ENCODE measurements at places on chromosomes 2 and 18.

GRCh38 chr2:208366215-208367127 lies 40.1 kb upstream of the PTH2R start:
- H3K36me3 ChIP-seq, result no peaks in the 10 kb centered on the region
- no peaks in the 10 kb centered on the region for H3K4me1 ChIP-seq
- H3K27me3 ChIP-seq, result no peaks in the 10 kb centered on the region
- H3K27ac ChIP-seq, result no peak overlapping the region

- no peaks in the 10 kb centered on the region for H3K27me3 ChIP-seq
- no peak overlapping the region for H3K4me3 ChIP-seq
- no peak overlapping the region for H3K27ac ChIP-seq
- no peaks in the 10 kb centered on the region for H3K4me1 ChIP-seq
- peaks cover 18% of the 10 kb centered on the region for H3K36me3 ChIP-seq
- DNase-seq, result no peak
These were observed 158.8 kb upstream of the WDSUB1 start for GRCh38 chr2:159445307-159445706.

- no peak within 1 kb of the TSS for H3K27ac ChIP-seq
- no peaks in the 10 kb centered on the region for H3K27me3 ChIP-seq
- DNase-seq, result no peak
- H3K4me3 ChIP-seq, result no peak within 1 kb of the TSS
- no peaks in the 10 kb centered on the region for H3K4me1 ChIP-seq
These were observed at the start of gene TEKT4 for GRCh38 chr2:94871226-94872087. Gene TEKT4 (plus strand): TSS chr2:94871430. CDS start chr2:94871580, 150 bp downstream.

DNA sequence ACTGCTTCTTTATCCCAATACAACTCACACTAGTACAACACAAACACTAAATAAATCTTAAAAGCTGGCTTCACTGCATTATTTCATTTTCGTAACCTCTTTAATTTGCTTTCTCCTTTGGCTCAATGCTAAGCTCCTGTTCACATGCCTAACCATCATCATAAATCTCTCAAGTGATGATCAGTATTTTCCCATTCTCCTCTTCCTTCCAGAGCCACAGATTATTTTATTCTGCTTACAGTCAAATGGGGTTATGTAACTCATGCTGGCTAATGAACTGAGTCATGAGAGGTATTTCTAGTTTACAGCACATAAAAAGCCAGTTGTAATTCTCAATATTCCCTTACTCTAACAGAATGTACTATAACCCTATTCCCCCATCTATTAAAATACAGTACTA lies 350.4 kb upstream of the ZC3H15 start:
- DNase-seq, result no peak
- H3K36me3 ChIP-seq, result no peaks in the 10 kb centered on the region
- H3K27ac ChIP-seq, result no peak overlapping the region
- no peaks in the 10 kb centered on the region for H3K27me3 ChIP-seq
- no peaks in the 10 kb centered on the region for H3K4me1 ChIP-seq
- H3K4me3 ChIP-seq, result no peak overlapping the region

DNA sequence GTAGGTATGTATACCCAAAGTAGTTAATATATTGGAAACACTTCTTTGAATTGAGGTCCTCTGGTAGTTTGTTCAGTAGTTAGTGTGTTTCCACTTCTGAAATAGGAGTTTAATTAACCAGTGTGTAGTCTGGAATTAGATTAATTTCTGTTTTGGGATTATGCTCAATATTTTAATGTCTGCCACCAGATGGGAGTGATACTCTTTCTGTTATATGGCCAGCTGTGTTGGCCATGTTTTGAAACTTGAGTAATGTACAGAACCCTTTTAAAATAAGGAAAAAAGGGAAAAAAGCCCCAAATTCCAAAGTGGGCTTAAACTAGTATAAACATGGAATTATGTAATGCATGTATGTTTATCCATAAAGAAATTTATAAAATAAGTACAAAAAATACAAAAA lies 147.7 kb downstream of the CTNNA2 start:
- H3K36me3 ChIP-seq, result no peaks in the 10 kb centered on the region
- no peaks in the 10 kb centered on the region for H3K27me3 ChIP-seq
- H3K4me1 ChIP-seq, result no peaks in the 10 kb centered on the region

DNA sequence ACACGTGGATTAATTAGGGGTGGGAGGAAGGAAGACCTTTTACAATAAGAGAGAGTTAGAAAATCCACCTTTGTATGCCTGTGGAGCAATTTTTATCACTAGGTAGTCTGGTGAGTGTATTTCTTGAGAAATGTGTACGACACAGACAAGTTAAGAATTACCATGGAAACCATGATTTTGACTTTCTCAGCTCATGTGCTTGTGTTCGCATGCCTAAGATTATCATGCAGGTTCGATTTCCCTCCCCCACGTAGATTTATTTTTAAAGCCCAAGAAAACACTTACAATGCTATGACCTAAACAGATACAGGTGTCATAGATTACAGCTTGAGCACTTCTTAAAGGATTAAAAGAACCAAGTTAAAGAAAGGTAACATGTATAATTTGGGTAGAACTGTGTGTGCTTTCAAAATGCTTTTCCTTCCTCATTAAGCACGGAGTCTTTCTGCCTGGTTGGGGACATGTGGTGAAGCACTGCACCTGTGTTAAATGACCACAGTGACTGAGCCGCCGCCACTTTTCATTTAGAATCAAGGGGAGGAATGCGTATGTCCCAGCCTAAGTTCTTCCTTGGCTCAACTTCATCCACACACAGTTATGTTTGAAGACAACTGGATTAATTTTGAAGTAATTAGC lies 16.6 kb downstream of the SERTAD2 start:
- H3K4me3 ChIP-seq, result no peak overlapping the region
- no peak overlapping the region for H3K27ac ChIP-seq
- no peaks in the 10 kb centered on the region for H3K4me1 ChIP-seq
- no peak for DNase-seq

DNA sequence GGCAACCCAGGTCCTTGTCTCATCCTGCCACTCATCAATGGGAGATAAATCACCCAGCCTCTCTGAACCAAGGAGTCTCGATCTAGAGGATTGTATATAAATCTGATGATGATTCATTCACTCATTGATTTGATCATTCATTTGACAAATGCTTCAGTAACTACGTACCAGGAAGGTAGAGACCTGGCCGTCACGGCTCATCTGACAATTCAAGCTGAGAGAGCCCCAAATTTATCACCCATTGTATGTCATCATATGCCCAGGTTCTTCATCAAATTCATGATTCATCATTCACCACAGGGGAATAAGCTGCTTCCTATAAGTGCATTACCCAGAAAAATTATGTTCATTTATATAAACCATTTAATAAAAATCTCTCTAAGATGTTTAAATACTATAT lies 116.9 kb downstream of the FAM161A start:
- no peak for DNase-seq
- no peak overlapping the region for H3K4me3 ChIP-seq
- no peaks in the 10 kb centered on the region for H3K27me3 ChIP-seq
- no peaks in the 10 kb centered on the region for H3K36me3 ChIP-seq
- H3K27ac ChIP-seq, result no peak overlapping the region

GRCh38 chr18:36350839-36351469 lies 53.4 kb downstream of the FHOD3 start:
- H3K36me3 ChIP-seq, result no peaks in the 10 kb centered on the region
- no peak overlapping the region for H3K4me3 ChIP-seq
- DNase-seq, result no peak
- no peaks in the 10 kb centered on the region for H3K4me1 ChIP-seq
- H3K27ac ChIP-seq, result no peak overlapping the region

- DNase-seq, result no peak
- H3K4me1 ChIP-seq, result no peaks in the 10 kb centered on the region
- H3K4me3 ChIP-seq, result no peak overlapping the region
These were observed 50.5 kb downstream of the KLHL14 start for GRCh38 chr18:32722279-32722678.

GRCh38 chr2:165990846-165991245 lies 37.3 kb upstream of the TTC21B start:
- no peaks in the 10 kb centered on the region for H3K36me3 ChIP-seq
- H3K4me1 ChIP-seq, result no peaks in the 10 kb centered on the region
- no peak overlapping the region for H3K4me3 ChIP-seq
- no peak for DNase-seq

DNA sequence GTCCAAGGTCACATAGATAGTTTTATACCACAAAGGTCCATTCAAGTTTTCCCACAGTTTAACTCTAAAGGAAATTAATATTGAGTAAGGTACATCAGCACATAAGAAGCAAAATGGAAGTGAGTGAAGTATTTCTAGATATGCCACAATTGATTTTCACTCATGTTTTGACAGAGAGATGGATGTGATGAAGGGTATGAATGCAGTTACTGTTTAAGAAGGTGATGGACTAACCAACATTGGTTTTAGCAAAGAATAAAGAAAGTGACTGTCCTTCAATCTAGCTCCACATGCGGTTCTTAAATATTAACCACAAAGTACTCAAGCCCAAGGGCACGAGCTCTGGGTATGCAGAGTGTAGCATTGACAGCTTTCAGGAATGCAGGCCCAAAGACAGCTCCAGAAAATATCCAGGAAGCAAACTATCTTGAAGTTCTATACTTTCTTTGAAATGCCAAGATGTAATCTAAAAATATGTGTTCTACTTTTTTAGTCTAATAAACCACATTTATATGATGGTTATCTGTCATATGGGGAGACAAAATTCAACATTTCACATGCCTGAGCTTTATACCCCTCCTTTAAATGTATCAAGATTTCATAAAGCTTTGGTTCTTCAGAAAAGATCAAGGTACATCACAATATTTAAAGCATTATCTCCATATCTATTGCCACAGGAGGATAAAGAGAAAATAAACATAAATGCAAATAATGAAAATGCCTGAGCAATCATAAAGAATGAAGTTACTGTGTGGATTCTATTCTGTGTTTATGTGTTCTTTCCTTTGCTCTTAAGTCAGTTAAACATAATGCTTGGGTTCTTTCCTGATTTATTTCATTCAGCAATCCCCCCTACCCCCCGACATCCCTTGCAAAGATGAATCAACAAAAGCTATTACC lies 6.7 kb upstream of the SCN1A start:
- no peak overlapping the region for H3K4me3 ChIP-seq
- H3K27ac ChIP-seq, result no peak overlapping the region
- no peak for DNase-seq
- no peaks in the 10 kb centered on the region for H3K4me1 ChIP-seq

DNA sequence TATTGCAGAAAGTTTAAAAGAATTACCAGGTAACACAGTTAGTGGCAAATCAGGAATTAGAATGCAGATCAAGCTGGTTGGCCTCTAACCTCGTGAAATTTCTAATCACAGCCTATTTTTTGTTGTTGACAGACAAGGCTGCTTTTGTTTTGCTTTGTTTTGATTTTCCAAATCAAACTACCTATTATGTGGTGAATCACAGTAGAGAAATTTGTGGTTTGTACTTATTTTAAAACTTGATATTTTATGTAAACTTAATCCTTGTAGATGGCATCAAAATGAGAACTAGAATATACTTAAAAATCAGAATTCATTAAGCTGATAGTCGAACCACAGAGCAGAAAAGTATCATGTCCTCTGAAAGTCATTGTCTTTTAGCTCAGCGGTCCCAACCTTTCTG lies 258.1 kb downstream of the CTNNA2 start:
- H3K27me3 ChIP-seq, result no peaks in the 10 kb centered on the region
- H3K4me3 ChIP-seq, result no peak overlapping the region
- no peak for DNase-seq

- no peak overlapping the region for H3K4me3 ChIP-seq
- H3K36me3 ChIP-seq, result no peaks in the 10 kb centered on the region
- peaks cover 9% of the 10 kb centered on the region for H3K4me1 ChIP-seq
- no peak for DNase-seq
- H3K27ac ChIP-seq, result no peak overlapping the region
- H3K27me3 ChIP-seq, result no peaks in the 10 kb centered on the region
These were observed 182.0 kb upstream of the TRIB2 start for GRCh38 chr2:12534646-12535263.

- no peaks in the 10 kb centered on the region for H3K4me1 ChIP-seq
- H3K36me3 ChIP-seq, result no peaks in the 10 kb centered on the region
- H3K27ac ChIP-seq, result no peak overlapping the region
- no peak overlapping the region for H3K4me3 ChIP-seq
- no peak for DNase-seq
These were observed 364.1 kb downstream of the SS18 start for GRCh38 chr18:25726298-25726697.

- no peak overlapping the region for H3K4me3 ChIP-seq
- no peaks in the 10 kb centered on the region for H3K36me3 ChIP-seq
- H3K27me3 ChIP-seq, result no peaks in the 10 kb centered on the region
- no peak overlapping the region for H3K27ac ChIP-seq
- H3K4me1 ChIP-seq, result no peaks in the 10 kb centered on the region
These were observed 26.8 kb upstream of the IL1RL1 start for GRCh38 chr2:102284611-102285010.

GRCh38 chr2:179251870-179252269 lies 12.8 kb downstream of the SESTD1 start:
- no peaks in the 10 kb centered on the region for H3K27me3 ChIP-seq
- H3K4me1 ChIP-seq, result no peaks in the 10 kb centered on the region

- H3K27me3 ChIP-seq, result no peaks in the 10 kb centered on the region
- no peaks in the 10 kb centered on the region for H3K4me1 ChIP-seq
- H3K27ac ChIP-seq, result no peak overlapping the region
- H3K4me3 ChIP-seq, result no peak overlapping the region
- no peaks in the 10 kb centered on the region for H3K36me3 ChIP-seq
- DNase-seq, result no peak
These were observed 14.4 kb upstream of the MRPL19 start for GRCh38 chr2:75632091-75632701.

- no peak overlapping the region for H3K4me3 ChIP-seq
- no peak for DNase-seq
- H3K4me1 ChIP-seq, result peaks cover 76% of the 10 kb centered on the region
- peak overlapping the region; percentile 89 for H3K27ac ChIP-seq
- no peaks in the 10 kb centered on the region for H3K36me3 ChIP-seq
These were observed 88.0 kb downstream of the ZFP36L2 start for GRCh38 chr2:43138441-43138840.

Data from effector memory CD4-positive, alpha-beta T cell (primary cell).